Stimulated activated CD8-positive, alpha-beta memory T cell treated with anti-CD3 and anti-CD28 coated beads, Interleukin-2, amount 100 ng/mL, for 1 hour (primary cell): ENCODE measurements at places on chromosomes 2 and 18.

- no peak for DNase-seq
Measured at GRCh38 chr18:58966005-58966677, 101.5 kb downstream of the ZNF532 start.

DNA sequence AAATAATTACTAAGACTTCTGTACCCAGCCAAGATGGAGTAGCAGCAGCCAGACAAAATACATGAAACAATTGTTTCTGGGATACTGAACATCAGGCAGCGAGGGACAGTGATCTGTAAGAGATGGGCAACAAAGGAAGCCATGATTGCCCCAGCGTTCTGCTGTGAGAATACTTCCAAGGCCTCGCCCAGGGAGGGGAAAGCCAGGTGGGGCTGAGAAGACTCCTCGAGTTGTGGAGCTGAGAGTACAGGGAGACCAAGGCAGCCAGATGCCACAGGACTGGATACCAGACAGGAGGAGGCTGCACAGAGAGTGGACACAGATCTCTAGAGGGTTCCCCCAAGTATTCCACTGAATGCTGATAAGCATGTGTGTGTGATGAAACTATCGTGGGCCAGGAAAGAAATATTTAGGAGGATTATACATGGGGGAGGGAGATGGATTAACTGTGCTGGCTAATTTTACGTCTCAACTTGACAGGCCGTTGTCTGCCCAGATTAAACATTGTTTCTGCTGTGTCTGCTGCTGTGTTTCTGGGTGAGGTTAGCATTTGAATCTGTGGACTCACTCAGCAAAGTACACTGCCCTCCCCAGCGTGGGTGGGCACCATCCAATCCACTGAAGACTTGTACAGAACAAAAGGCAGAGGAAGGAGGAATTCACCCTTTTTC lies 10.2 kb upstream of the LIMS2 start:
- no peak for DNase-seq

DNA sequence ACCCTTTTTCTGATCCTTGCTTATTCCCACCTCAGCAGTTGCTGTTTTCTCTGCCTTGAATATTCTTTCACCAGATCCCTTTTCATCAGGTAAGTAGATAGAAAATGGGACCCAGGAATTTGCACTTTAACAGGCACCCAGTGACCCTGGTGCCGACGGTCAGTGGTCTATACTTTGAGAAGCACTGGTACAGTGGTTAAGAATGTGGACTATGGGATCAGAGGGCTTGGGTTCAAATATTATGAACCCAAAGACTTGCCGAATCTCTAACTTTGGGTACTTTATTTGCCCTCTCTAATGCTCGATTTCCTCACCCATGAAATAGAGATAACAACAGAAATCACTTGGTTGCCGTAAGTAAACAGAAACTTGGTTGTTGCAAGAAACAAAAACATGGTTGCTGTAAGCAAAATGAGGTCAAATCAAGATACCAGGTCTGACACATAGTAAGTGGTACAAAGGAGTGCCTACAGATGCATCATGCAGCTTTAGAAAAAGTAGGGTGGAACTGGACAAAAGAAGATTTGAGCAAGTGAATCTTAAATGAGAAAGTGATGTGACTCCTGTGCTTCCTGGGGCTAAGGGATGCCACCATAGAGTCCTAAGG lies 69.5 kb upstream of the GLS start:
- DNase-seq: no peak

DNA sequence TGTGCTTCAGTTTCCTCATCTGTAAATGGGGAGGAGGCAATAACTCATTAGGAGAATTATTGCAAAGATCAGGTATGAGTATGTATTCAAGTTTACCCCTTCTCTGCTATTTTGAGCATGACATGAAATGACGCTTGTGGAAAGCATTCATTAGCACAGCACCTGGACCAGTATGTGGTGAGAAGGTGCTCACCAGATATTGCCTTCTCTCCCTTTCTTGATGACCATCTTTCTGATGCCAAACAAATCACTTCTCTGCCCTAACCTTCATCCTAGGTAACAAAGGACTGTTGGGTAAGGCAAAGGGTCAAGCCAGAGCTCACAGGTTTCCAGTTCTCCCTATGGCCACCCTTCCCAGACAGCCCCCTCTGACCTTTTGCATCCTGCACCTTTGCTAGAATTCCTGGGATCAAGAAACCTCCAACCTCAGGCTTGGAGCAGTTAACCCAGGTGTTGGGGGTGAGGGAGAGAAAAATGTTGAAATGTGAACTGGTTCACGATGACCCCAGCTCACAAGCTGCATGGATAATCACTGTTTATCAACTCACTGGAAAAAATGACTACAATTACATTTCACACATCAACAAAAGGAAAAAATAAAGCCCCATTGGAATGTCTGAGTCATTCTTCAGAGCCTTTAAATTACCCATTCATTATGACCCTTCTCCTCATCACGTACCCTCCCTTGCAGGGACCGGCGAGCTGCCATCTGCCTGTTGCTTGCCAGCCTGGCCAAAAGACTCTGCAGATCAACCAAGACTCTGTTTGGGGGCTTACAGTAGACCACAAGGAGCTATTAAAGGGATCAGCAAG lies 41.6 kb downstream of the LBH start:
- no peak for DNase-seq

- DNase-seq: no peak
Measured at GRCh38 chr18:48541026-48541746, 2.4 kb downstream of the CTIF start.

DNA sequence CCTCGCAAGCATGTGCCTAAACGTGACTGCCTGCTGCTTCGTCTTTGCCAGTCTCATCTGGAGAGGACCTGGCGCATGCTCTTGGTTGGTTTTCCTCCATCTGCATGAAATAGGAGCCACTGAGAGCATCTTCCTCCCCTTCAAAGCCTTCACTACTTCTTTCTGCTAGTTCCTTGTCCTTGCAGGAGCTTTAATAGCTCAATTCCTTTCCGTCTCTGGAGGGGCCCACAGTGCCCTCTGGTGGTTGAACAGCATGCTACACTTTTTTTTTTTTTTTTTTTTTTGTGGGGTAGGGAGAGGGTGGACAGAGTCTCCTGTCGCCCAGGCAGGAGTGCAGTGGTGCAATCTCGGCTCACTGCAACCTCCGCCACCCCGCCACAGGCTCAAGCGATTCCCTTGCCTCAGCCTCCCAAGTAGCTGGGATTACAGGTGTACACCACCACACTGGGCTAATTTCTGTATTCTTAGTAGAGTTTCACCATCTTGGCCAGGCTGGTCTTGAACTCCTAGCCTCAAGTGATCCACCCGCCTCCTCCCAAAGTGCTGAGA lies 59.6 kb downstream of the SP110 start:
- peak; percentile 10 for DNase-seq

DNA sequence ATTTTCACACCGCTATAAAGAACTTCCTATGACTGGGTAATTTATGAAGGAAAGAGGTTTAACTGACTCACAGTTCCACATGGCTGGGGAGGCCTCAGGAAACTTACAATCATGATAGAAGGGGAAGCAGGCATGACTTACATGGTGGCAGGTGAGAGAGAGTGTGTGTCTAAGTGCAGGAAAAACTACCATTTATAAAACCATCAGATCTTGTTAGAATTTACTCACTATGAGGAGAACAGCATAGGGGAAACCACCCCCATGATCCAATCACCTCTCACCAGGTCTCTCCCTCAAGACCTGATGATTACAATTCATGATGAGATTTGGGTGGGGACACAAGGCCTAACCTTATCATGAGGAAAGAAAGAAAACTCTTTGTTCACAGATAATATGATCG lies 174.6 kb downstream of the SRBD1 start:
- DNase-seq: no peak

- DNase-seq: no peak
Measured at GRCh38 chr18:78640246-78640995, 339.2 kb upstream of the SALL3 start.

DNA sequence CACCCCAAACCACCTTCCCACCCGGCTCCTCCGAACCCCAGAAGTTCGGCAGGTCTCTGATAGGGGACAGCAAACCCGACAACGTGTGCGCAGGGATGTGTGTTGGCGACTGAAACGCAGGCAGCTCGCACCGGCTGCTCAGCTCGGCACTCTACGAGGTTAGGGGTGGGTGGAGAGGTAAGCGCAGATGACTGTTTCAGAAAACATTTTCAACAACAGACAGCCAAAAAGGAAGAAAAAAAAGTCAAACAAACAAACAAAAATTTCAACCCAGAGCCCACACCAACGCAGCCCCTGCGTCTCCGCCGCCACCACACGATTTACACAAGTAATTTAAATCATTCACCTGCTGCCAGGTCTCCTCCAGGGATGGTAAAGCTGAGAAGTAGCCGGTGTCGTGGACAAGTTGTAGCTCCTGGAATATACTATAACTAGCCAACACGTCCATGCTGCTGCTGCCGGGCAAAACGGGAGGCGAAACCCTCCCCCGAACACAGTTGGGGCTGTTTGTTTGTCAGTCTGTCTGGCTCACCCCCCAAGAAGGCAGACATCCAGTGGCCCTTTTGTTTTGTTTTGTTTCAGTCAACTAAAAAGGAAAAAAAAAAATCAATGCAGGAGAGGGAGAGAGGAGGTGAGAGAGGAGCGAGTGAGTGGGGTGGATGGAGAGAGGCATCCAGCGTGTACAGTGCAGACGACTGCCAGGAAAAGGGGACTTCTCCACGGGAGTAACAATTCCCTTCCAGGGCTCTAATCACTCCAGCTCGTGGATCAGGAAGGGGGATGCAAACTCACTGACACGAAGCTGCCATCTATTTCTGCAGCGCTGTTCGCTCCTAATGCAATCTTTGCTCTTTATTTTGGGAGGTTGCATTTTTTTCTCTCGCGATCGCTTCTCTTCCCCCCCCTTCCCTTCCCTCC lies at the start of gene KLF7:
Gene KLF7, minus strand, starts transcription at position 828 of the 918 bp plus-strand sequence. Its CDS starts 380 bp downstream, at position 448.
- DNase-seq: no peak

DNA sequence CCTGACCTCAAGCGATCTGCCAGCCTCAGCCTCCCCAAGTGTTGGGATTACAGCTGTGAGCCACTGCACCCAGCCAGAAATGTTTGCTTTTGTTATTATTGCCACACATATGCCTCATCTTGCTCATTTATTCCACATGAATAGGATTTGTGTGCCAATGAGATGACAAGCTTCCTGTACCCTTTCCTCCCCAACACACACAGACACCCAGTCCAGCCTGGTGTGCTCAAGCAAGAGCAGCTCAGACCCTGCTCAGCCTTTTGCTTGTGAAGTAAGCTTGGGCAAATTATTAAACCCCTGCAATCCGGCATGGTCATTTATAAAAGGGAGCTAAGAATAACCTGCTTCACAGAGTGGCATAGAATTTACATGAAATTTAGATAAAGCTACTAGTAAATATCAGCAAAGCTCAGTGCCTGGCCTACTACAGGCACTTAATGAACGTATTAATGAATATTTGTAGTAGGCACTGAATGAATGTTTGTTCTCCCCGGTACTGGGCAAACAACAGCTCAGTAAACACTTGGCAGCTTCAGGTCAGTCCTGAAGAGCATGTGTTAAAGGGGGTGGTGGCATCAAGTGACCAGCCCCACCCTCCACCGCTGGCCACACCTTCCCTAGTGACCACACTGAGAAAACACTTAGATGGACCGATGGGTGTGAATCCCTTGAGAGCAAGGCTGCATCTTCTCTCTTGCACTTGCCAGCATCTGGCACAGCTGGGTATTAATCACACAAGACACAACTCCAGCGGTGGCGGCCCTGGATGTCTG lies 280.2 kb downstream of the SRBD1 start:
- no peak for DNase-seq

GRCh38 chr2:44731505-44731904 lies 210.0 kb upstream of the SIX3 start:
- DNase-seq: no peak

DNA sequence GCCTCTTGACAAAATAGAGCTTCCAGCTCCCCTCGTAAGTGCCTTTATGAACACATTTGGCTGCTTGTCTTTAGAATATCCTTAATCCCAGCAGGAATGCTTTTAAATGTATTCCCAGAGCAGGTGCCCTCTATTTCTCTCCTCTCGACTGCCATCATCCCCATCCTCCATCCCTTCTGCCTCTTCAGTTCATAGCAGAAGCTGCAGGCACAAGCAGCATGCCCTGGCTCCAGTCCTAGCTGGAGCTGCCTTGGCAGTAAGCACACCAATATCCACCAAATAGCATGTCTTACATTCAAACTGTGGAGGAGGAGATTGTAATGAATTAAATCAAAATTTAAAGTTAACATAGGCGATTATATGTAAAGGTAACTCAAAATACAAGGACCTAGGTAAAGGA lies 891.3 kb upstream of the SLC39A10 start:
- DNase-seq: no peak

GRCh38 chr2:219684721-219685689 lies 57.6 kb downstream of the SLC4A3 start:
- DNase-seq: no peak

GRCh38 chr2:209808521-209808920 lies 36.9 kb downstream of the UNC80 start:
- no peak for DNase-seq
